ENCODE measurements at places on chromosomes 5 and 9.

DNA sequence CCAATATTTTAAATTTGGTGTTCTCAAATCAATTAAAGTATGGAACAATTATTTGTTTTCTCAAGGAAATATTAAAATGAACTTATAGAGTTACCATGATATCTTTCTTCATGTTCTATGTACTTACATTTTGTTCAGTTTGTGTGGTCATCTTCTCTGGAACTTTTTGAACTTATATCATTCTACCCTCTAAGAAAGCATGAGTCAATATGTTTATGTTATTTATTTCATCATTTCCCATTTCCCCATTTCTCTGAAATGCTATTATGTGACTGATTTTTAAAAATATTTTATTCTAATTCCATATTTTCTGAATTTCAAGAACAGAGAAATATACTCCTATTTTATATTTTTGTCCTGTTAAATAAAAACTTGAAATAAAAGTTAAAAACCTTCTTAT lies 123.5 kb upstream of the ACOT12 start:
- DNase-seq = no peak

GRCh38 chr5:65791712-65792673 lies 70.0 kb downstream of the NLN start:
- no peak for DNase-seq

GRCh38 chr5:153584126-153584959 lies 93.9 kb downstream of the GRIA1 start:
- no peak for DNase-seq

GRCh38 chr9:136890661-136891060 lies 4.3 kb downstream of the TRAF2 start:
- DNase-seq = no peak

DNA sequence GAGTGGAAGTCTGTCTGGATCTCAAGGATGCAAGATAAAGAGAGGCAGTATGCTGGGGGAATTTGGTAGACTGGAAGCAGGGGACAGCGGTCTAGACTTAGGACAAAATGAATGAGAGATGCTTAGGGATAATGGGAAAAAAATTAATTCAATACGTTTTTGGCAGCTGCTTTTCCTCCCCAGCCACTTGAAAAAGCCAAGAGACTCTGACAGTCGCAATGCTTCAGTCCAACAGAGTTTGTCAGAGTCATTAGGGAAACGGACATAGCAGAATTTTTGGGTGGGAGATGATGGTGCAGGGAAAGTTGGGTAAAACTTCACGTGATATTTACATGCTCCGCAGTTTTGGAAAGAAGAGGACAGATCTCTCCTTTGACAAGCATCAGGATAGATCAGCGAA lies 129.7 kb downstream of the GOLPH3 start:
- no peak for DNase-seq

GRCh38 chr9:87370049-87370685 lies 127.5 kb upstream of the DAPK1 start:
- DNase-seq = no peak

DNA sequence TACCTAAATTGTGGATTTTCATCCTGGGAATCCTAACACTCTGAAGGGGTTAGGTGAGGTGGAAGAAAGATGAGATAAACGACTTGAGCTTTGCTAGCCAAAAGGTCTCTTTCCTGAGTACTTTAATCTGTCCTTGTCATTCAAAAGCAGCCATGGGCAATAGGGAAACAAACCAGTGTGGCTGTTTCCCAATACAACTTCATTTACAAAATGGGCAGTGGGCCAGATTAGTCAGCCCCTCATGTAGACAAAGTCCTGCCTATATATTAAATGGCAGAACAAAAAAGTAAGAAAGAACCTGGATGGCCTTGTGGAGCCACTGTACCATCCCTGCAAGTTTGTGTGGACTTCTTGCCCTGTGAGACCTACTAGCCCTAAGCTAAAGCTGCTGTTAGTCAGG lies 51.0 kb upstream of the NFIL3 start:
- DNase-seq = no peak

DNA sequence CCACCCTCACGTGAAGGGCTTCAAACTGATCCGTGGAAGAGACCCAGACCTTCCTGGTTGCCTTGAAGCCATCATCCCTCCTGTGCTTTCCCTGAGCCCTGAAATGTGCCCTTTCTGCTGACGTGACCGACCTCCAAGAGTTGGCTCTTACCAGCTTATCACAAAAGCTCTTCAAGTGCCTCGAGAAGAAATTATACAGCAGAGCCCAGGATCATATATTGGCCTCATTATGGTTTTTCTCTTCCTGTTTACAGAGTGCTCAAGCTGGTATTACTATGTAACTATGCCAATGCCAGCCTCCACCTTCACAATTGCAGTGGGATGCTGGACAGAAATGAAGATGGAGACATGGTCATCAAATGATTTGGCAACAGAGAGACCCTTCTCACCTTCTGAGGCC lies 66.0 kb downstream of the AOPEP start:
- DNase-seq = no peak

- DNase-seq = no peak
Measured at GRCh38 chr5:64333886-64334285, 168.2 kb downstream of the RNF180 start.

- DNase-seq = no peak
Measured at GRCh38 chr5:68071282-68071632, 144.3 kb upstream of the PIK3R1 start.

DNA sequence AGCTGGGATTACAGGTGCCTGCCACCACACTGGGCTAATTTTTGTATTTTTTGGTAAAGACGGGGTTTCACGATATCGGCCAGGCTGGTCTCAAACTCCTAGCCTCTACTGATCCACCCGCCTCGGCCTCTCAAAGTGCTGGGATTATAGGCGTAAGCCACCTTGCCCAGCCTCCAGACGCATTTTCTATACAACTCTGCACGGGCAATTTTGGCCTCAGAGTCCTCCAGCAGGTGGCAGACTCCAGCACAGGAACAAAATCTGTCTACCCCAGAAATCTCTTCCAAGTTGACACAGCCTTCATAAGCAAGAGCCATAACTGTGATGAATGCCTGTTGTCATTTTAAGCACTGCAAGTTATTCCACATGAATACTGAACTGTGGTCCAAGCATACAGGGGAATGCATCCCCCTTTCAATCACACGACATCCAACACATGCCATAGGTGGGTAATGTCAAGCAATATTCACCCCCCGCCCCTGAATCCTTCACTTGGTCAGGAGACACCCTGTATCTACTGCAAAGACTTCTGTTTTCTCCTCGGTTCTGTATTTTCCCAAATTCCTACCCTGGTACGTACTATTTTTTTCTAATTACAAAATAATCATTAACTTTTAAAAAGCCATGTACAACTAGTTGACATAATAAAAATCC lies 50.8 kb downstream of the ALDH7A1 start:
- DNase-seq = no peak

GRCh38 chr5:172730981-172731679 lies 39.9 kb downstream of the DUSP1 start:
- DNase-seq = no peak

- DNase-seq = no peak
Measured at GRCh38 chr5:58498340-58498942, 7.2 kb downstream of the GAPT start.

- DNase-seq = no peak
Measured at GRCh38 chr9:133807037-133807436, 68.9 kb upstream of the SARDH start.

- DNase-seq = no peak
Measured at GRCh38 chr5:120552638-120553037, 88.5 kb downstream of the PRR16 start.

- DNase-seq = no peak
Measured at GRCh38 chr9:17402309-17402708, 176.6 kb upstream of the SH3GL2 start.

GRCh38 chr5:38060354-38060753 lies 198.0 kb upstream of the EGFLAM start:
- no peak for DNase-seq

DNA sequence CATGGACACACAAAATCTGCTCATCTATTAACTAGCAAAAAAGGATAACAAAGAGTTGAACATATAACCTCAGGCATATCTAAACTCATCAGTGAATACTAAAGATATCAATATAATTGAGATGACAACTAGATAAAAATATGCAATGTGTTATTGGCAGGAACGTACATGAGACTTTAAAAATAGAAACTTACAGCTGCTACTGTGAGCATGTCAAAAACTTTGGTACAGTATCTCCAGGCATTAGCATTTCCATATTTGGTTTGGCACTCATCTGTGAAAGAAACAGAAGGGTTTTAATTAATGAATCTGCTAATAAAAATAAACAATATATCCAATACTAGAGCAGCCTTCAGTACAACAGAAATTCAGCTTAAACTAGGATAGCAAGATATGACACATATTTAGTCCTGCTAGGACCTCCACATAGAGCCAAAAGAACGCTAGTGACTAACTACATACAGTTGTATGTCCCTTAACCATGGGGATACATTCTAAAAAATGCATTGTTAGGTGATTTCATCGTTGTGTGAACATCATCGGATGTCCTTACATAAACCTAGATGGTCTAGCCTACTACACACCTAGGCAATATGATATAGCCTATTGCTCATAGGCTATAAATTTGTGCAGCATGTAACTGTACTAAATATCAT lies 10.5 kb upstream of the SCAI start:
- DNase-seq = no peak

DNA sequence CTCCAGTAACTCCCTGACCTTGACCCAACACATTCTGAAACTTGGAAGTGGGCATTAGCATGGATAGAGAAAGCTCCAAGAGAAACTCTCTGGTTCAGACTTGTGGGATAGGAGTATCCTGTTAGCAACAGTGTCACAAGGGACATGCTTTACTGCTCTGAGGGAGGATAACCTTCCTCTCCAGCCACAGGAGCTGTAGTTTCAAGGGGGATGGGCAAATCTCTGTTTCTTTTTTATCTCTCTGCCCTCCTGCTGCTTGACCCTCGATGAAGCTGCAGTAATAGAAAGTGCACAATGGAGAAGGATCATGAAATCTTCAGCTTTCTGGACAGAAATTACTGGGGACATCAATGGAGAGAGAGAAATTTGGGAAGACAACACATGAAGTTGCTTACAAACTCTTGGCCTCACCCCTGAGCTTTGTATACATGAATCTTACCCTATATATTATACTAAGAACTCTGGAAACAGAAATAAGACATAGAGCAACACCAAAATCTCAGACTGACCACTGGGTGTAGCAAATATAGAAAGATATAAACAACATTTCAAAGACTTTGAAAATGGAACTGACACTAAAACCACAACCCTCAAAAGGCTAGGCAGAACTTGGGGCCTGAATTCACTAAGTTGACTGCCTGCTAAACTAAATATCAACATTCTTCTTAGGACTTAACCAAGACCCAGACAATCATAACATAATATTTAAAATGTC lies 471.0 kb upstream of the MEF2C start:
- DNase-seq = no peak

GRCh38 chr5:36743891-36744772 lies 132.4 kb upstream of the NIPBL start:
- DNase-seq = no peak

DNA sequence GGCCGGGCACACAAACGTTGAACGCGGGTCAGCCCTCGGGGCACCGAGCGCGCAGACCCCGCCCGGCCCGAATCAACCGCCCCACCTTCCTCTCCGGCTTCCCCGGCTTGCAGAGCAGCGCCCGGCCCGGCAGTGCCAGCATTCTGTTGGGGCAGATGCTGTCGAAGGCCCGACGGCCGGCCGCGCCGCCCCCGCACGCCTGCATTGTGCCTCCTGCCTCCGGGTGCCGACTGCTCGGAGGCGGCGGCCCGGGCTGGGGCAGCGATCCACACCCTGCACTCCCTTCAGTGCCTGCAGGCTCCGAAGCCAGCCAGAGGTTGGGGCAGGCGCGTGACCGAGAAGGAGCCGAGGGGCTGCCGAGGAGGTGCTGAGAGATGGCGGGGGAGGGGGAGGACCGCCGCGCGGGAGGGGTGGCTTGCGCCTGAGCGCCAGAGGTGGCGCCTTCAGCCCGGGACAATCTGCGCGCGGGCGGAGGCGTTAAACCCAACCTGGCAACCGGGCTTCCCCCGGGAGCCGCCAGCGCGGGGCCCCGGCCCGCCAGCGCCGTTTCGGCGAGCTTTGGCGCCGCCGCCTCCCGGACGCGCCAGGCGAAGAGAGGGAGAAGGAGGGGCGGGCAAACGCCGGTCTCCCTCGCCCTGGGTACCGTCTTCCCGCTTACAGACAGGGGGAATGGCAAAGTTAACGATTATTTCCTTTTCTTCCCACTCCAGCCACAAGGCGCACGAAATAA lies at the start of gene MCIDAS:
TSS of gene MCIDAS (minus strand) at position 382 of the 730 bp plus-strand sequence. CDS start at position 205, 177 bp downstream.
- no peak for DNase-seq

DNA sequence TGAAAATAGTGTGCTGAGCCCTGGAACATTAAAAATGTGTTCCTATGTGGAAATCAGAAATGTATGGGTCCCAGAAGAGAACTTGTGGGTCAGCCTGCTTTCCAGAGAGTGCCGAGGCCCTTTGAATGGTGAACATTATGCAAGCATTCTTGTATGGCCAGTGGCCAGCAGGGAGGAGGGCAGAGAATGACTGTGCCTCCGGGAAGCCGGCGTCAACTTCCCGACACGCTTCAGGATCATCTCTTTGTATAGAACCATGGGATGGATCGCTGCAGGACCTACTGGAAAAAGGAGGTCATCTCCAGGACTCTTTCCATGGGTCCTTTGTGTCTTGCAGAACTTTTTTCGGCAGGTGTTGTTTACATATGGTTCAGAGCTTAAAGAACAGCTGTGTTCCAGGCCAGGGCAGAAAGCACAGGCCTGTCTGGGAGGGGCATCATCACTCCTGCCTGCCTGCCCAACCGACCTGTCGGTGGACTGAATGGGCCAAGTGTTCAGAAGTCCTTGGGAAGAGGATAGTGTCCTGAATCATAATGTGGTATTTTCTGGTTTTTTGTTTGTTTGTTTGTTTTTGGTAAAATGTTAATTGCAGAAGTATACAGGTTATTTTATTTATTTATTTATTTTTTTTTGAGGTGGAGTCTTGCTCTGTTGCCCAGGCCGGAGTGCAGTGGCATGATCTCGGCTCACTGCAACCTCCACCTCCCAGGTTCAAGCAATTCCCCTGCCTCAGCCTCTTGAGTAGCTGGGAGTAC lies 9.0 kb downstream of the PRRC2B start:
- DNase-seq = no peak

DNA sequence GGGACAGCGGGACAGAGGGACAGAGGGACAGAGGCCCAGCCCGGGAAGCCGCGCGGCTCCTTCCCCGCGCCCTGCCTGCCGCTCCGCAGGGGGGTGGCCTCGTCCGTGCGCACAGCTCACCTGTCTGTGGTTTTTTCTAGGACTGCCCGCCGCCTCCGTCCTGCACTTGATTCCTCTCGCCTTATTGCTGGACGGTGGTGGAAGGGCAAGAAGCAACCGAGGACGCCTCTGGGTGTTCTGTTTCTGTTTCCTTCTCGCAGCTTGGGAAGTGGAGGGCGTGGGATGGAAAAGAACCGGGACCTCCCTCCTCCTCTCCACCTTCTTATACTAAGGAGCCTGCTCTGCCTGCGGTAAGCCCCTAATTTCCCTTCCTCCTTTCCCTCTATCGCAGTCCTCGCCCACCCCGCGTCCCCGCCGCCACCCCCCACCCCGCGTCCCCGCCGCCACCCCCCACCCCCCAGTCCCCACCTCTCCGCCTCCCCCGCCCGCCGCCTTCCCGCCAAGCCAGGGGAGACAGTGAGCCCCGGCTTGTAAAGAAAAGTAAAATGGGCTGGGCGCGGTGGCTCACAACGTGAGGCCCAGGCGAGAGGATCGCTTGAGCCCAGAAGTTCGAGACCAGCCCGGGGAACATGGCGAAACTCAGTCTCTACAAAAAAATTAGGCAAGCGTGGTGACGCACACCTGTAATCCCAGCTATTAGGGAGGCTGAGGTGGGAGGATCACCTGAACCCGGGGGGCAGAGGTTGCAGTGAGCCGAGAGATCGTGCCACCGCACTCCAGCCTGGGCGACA lies 9.6 kb upstream of the FLT4 start:
- DNase-seq = no peak

GRCh38 chr5:943201-943917 lies 50.7 kb downstream of the TRIP13 start:
- DNase-seq = no peak

- DNase-seq = no peak
Measured at GRCh38 chr9:129539446-129539845, 81.5 kb downstream of the C9orf50 start.

All from activated gamma-delta T cell treated with anti-CD3 and anti-CD28 coated beads, Interleukin-2, amount 50 U/mL, for 16 hours (primary cell).